NCI-H526 (cell line): ENCODE measurements at places on chromosomes 11 and 22.

DNA sequence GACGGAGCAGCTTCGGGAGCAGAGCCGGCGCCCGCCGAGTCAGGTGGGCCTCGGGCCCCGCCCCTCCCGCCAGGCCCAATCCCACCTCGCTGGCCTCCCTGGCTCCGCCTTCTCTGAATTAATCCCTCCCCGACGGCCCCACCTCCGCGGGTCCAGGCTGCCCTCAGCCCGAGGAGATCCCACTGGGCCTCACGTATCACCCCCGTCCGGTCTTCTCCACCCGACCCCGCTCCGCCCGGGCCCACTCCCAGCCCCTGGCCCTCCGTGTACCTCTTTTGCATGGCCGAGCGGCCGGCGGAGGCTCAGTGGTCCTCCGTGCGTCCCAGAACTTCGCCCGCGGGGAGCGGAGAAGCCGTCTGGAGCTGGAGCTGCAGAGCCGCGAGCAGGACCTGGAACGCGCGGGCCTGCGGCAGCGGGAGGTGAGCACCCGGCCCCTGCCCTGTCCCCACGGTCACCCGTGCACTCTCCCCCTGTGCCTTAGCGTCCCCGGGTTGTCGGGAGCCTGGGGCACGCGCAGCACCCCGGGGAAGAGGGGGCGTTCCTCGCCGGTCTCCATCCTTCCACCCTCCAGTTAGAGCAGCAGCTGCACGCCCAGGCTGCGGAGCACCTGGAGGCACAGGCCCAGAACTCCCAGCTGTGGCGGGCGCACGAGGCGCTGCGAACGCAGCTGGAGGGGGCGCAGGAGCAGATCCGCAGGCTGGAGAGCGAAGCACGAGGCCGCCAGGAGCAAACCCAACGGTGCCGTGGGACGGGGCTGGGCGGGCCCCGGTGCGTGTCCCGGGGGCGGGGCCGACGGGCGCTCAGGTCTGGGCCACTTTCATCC lies 2.2 kb upstream of the CD151 start:
- DNase-seq: peak; percentile 95

DNA sequence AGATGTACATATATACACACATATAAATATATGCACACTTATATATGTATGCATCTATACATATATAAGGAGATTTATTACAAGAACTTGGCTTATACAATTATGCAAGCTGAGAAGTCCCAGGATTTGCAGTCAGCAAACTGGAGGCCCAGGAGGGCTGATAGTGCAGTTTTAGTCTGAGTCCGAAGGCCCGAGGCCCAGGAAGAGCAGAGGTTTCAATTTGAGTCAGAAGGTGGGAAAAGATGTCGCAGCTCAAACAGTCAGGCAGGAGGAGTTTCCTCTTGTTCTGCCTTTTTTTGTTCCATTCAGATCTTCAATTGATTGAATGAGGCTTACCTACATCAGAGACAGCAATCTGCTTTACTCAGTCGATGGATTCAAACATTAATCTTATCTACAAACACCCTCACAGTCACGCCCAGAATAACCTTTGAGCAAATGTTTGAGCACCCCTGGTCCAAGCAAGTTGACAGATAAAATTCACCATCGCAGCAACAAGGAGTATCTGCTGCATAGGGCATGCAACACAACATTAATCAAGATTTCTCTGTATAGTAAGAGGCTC lies 4.0 kb upstream of the SGSM1 start:
- no peak for DNase-seq

DNA sequence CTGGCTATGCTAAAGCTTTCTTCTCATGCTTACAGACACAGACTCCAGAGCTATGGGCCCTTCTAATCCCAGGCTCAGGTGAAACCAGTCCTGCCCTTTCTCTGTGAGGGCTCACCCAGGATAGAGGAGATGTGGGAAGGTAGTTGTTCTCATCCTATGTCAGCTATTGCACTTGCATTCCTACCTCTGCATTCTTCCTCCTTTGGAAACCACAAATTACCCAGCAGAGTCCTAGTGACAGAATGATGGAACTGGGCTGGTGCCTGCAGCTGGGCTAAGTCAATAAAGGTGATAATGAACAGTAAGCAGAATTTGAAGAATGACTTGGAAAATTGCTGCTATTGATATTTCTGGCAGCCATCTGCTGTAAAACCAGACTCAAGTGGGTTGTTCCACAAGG lies 560.0 kb downstream of the TMEM135 start:
- DNase-seq: no peak

- DNase-seq: no peak
Observed at GRCh38 chr11:35257281-35257680, 118.3 kb downstream of the CD44 start.

DNA sequence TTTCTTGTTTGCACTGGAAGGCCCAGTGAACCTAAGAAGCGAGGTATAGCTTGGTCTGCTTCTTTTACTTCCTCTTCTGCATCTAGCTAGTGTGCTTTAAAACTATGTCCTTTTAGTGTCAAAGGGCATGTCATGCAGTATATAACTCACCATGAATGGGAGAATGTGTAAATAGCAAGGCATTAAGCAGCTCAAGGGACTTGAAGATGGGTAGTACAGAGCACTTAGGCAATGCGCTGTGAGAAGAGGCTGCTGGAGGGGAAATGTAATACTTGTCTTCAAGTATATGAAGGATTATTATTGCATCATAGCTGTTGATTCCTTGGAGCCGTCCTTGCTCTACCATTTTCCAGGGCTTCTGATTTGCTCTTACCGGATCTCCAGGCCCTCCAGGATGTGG lies 7.6 kb downstream of the MAML2 start:
- no peak for DNase-seq

DNA sequence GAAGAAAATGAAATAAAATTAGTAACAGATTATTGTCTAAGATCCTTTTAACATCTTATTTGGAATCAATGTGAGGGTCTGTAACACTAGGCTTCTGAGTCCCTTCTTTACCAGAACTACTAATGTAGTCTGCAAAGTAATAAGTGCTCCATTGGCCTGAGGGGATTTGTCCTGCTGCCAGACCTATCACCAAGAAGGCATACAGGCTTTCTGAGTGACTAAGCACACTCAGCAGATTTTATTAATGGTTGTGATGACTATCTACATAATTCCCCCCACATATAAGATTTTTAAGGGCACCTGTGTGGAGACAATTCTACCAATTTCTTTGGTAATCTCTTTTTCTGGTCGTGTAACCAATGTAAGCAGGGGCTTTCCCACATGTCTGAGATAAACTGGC lies 365.0 kb upstream of the FAT3 start:
- DNase-seq: no peak

- no peak for DNase-seq
Observed at GRCh38 chr11:96167787-96168186, 175.2 kb downstream of the MAML2 start.

DNA sequence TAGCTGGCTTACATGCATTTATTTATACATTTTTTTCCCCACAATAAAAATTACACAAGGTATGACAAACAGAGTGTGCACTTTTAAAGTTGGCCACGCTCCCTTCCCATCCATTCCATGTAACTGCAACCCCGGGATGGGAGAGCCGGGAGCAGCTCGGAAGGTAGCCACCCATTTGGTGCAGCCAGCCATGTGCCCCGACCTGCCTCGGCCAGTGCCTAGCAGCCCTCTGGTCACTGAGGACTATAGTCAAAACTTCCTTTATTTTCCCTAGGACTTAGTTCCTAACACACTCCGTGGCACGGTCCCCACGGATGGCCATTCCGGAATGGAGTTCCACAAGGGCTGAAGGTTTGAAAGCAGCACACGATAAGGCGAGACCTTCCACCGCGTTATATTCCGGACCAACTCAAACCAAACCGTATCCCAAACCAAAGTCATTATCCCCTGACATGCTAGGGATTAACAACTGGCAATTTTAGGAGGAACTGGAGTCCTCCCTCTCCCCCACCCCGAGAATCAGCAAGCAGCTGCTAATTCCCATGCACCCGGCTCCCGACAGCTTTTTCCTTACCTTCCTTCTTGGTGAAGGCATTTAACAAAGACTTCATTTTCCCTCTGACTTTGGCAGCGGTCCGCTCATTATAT lies 426.4 kb downstream of the SHANK2 start:
- peak; percentile 72 for DNase-seq

GRCh38 chr22:39478441-39478850 lies 21.6 kb downstream of the MGAT3 start:
- DNase-seq: no peak
